ENCODE measurements at places on chromosomes 16 and 17.

- peak; percentile 56 for DNase-seq
Measured at GRCh38 chr17:27577121-27577761, 53.7 kb upstream of the LGALS9 start.

DNA sequence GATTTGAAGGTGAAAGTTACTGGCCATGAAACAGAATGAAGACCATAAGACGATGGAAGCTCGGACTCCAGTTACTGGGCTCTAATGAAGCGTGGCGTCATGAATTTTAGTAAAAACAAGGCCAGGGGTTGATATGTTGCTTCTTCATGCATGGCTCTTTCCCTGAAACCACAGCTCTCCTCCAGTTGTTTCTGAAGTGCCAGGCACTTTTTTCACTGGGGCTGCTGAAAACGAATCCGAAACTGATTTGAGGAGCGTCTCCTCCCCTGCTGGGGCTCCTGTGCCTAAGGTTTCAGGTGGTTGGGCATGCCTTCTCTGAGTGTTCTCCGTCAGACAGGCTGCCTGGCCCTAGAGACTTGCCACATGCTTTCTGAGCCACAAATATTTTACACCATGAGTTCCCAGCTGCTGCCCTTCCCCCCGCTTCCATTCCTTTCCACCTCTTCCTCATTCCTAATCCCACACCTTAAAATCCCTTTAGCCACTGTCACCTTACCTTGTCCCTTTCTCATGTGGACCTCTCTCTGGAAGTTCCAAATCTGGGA is 3.7 kb upstream of the MYL4 start:
- peak; percentile 67 for DNase-seq

GRCh38 chr17:44281570-44281969 is 13.6 kb upstream of the SLC4A1 start:
- no peak for DNase-seq

GRCh38 chr17:62822080-62822904 is 14.2 kb upstream of the MARCHF10 start:
- DNase-seq = no peak

- DNase-seq = no peak
Measured at GRCh38 chr16:62149631-62150030, 113.4 kb upstream of the CDH8 start.

DNA sequence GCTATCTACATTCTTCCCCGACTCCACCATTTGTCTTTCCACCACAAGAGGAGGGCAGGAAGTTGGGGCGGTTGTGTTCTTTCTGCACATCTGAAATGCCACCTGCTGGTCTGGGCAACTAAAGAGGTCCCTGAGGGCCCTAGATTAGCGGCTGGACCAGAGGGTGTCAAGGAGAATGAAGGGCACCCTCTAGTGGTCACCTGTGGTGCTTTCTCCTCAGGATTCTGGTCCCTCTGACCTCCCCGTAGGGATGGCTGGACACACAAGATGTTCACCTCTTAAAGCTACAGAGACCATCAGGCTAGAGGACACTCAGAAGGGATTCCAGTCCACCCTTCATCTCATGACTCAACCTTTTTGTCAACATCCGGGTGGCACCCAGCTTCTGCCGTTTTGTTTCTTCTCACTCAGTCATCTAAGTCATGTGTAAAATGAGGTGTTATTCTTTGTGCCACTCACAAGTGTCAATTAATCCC is 2.9 kb upstream of the SCIMP start:
- DNase-seq = peak; percentile 67

DNA sequence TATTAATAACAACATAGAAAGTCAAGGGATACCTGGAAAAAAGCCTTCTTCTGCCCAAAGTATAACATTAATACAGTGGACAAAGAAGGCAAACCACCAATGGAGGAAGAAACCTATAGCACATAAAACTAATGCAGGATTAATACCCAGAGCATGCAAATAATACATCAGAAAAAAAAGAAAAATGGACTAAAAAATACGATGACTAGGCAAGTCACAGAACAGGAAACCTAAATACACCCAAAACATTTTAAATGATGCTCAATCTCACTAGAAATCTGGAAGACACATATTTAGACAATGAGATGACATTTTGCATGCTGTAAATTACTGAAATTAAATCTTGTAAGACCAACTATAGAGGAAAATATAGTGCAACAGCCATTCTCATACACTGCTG is 55.9 kb downstream of the MED13 start:
- no peak for DNase-seq

DNA sequence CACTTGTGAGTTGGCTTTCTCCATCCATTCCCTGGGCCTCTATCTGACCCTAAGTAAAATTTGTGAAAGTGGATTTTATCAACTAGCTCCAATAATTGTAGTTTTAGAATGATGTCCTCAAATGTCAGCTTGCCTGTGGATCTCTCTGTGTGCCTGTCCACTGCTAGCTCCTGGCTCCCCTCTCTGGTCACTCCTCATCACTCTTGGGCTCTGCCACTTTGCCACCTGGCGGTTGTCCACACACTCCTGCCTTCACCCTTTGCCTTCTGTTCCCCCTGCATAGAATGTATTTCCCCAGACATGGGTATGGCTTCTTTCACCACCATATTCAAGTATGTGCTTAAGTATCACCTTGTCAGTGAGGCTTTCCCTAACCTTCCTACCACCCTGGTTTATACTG is 19.8 kb downstream of the ANKFN1 start:
- DNase-seq = no peak

- no peak for DNase-seq
Measured at GRCh38 chr16:87276091-87276701, 41.0 kb downstream of the C16orf95 start.

- DNase-seq = peak; percentile 60
Measured at GRCh38 chr16:81175325-81175891, 63.1 kb upstream of the BCO1 start.

DNA sequence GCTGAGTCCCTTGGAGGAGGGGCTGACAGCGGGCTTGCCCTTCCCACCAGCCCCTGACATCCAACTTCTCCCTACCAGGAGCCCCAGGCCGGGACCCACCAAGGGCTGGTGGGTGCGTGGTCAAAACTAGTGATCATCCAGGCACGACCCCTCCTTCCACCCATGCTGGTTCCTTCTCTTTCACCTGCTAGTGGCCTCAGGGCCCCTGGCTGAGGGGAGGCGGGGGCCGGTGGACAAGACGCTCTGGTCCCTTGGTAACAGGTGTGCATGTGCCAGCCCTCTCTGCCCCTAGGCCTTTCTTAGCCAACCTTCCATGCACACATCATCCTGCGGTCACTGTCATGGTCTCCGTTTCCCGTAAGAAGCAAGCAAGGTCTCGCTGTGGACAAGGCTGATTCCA is 8.4 kb downstream of the ZNF213 start:
- DNase-seq = no peak

- DNase-seq = no peak
Measured at GRCh38 chr17:21301593-21302550, 17.4 kb downstream of the MAP2K3 start.

GRCh38 chr17:74679374-74679773 is 33.3 kb downstream of the CD300LF start:
- no peak for DNase-seq

DNA sequence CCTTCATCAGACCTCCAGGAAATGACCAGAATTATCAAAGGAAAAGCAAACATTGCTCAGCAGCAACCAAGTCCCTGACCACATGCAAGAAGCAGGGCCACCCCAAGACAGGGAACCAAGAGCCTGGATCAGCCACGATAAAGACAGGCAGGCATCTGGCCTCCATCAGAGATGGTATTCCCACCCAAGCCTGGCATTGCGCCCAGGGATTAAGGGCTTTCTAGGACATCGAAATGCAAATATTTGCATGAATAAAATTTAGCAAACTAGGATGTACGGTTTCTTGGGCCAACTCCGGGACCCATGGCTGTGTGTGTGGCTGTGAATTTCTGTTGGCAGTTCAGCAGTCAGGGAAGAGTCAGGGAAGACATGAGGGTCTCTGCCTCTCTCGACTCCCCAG is 241.4 kb upstream of the DYNLRB2 start:
- no peak for DNase-seq

DNA sequence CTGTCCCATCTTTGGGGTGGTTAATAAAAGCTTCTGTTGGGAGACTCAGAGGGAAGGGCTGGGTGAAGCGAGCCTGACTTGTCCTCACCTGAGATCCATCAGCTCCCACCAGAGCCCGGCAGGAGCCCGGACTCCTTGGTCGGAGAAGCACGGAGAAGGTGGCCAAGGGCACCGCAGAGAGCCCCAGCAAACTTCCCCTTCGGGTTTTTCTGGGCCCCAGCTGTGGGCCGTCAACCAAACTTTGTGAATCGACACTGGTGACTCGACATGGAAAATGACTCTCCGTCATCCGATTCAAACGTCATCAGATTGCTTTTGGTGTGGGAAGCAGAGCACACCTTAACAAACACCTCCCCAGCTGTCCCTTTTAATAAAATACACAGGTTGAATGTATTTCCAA is 21.4 kb downstream of the ENPP7 start:
- DNase-seq = no peak

DNA sequence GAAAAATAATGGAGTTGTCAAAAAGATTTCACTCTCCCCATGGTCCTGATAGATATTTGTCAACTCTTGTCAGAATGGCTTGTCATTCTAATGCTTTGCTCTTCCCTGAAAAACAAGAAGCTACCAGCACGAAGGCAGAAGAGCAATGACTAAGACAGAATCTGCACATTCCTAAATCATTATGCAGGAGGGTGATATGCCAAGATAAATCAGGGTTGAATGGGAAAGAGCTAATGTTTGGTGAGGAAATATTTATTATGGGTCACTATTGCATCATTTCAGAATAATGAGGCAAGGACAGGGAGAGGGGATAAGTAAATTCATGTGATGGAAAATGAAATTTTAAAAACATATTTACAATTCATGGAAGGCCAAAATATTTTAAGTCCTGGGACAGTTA is 297.5 kb upstream of the XYLT1 start:
- no peak for DNase-seq

DNA sequence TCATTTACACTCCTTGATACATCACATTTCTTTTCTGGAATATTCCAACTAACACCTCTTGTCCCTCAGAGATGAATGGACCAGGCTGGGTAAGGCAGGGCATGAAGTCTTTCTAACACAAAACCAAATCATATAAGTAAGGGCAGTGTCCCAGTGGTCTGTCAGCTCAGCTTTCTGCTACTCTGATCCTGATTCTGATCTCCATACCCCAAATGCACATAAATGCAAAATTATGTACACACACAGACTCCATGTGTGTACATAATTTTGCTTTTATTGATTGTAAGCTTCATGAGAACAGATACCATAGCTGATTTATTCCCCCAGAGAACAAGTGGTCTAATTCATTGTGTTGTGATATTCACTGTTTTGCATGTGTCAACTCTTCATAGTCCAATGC is 47.9 kb downstream of the NOG start:
- no peak for DNase-seq

- DNase-seq = no peak
Measured at GRCh38 chr17:9979463-9979995, 74.5 kb upstream of the RCVRN start.

DNA sequence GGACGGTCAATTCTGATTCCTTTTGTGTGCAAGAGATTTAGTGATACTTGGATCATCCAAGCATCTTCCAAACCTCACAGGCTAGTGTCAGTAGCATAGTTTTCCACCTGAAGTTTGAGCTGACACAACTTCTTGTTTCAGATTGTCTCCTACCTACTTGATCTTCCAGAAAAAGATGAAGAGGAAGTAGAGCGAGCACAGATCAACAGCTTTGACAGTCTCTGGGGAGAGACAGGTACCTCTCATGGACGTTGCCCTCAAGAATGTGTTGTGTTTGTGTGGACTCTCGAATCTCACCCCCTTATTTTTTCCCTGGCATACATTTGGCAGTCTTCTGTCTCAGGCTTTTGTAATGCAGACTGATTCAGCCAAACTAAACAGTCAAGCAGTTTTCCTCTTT is 47.4 kb downstream of the CYB561 start:
- no peak for DNase-seq

- peak; percentile 37 for DNase-seq
Measured at GRCh38 chr17:80476877-80477646, 655 bp upstream of the NPTX1 start.

DNA sequence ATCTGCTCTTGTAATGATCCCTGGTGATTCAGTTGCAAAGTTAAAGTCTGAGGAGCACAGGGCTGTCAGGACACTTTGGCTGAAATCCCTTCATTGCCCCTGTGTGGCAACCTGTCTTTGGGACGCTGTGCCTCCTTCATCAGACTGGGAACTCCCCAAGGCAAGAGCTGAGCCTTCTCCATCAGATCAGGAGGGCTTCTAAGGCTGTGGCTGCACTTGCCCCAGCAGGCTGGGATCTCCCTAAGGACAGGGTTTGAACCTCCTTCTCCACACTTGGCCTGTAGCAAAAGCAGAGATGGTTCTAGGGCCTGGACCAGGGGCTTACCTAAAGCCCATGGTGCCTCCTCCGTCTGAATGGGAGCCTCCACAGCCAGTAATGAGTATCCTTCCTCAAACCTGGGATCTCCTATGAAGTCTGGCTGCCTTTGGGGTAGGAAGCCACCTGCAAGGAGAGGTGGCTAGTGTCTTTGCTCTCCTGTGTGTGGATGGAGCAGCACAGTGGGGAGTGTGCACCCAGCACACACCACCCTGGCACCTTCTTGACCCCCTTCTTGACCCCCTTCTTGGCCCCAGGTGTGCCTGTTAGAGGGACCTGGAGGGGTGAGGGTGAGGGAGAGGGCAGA is 79.0 kb upstream of the NKD1 start:
- DNase-seq = no peak

GRCh38 chr16:57224651-57225335 is 20.3 kb upstream of the ARL2BP start:
- no peak for DNase-seq

DNA sequence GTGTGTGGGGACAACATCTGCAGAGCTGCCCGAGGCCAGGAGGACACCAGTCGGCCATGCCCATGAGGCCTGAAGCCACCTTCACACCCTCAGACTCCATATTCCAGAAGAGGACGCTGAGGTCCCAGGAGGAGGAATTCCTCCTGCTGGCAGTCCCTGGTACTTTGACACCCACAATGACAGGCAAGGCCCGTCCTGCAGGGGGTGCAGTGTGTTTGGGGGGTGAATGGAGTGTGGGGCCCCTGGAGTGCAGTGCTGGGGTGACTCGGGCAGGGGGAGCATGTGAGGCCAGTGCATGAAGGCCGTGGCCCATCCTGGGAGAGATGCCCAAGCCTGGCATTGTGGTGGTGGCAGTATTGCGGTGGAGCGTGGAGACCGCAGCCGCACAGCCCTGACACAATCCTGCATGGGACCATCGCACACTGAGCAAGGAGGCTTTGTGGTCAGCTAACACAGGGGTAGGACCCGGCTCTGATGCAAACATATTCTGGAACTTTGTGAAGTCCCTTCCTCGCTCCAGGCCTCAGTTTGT is 52.2 kb downstream of the ZDHHC7 start:
- DNase-seq = no peak

GRCh38 chr17:2547176-2547575 is 35.5 kb upstream of the METTL16 start:
- peak; percentile 40 for DNase-seq
